ENCODE measurements at places on chromosomes 2 and 18.

DNA sequence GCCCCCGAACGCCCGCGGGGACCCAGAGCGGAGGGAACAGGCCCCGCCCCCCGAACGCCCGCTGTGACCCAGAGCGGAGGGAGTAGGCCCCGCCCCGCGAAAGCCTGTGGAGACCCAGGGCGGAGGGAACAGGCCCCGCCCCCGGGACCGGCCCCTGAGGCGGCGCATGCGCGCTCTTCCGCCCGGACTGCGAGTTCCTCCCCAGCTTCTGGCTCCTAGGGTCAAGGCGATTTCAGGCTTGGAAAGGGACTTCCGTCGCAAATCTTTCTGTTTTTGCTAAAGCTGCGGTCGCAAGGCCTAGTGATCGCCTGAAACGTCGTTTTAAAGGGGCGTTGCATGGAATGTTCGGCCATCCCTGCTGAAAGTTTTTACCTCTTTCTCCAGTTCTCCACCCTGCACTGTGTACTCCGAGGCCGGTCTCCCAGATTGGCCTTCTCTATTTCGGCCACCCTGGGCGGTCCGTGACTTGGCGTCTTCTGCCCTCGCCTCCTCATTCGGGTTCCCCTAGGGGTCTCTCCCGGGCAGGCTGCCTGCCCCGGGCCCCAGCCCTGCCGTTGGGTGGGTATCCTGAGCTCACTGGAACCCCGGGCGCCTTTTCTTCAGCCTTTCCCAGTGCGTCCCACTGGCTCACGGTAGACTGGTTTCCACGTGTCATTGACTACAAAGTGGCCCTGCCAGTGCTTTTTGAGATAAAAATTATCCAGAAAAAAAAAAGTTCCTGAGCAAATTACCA, 372 bp upstream of the WDSUB1 start:
- peak; percentile 87 for DNase-seq
- H3K27ac ChIP-seq: no peak overlapping the region
- no peaks in the 10 kb centered on the region for H3K27me3 ChIP-seq
- peak overlapping the region; percentile 77 for H3K4me3 ChIP-seq
- no peaks in the 10 kb centered on the region for H3K36me3 ChIP-seq

DNA sequence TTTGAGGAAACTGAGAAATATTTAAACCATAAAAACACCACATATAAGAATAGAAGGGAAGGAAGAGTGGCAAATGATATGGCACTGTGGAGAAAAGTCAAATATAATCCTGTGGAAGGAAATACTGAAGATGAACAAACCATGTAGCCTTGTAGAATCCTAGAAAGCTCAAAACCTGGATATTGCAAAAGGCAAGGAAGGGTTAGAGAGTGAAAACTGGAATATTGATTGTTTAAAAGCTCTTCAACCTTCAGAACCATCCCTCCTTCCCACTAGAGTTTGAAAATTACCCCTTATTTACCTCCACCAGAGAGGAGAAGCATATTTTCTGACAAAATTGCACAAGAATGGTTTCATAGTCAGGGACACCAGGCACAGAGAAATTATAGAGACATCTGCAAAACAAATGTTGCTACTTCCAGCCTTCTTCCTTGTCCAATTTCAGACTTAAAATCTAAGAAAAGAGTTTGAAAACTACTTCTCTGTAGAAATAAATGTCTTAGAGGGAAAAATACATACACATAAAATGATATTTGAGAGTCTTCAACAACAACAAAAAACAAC, 48.0 kb downstream of the ANTXR1 start:
- no peaks in the 10 kb centered on the region for H3K27me3 ChIP-seq
- H3K4me1 ChIP-seq: no peaks in the 10 kb centered on the region
- DNase-seq: no peak
- no peaks in the 10 kb centered on the region for H3K36me3 ChIP-seq

GRCh38 chr2:125696560-125696959, 959.4 kb upstream of the GYPC start:
- DNase-seq: no peak
- H3K4me1 ChIP-seq: no peaks in the 10 kb centered on the region
- no peaks in the 10 kb centered on the region for H3K36me3 ChIP-seq
- no peaks in the 10 kb centered on the region for H3K27me3 ChIP-seq
- no peak overlapping the region for H3K4me3 ChIP-seq

GRCh38 chr2:9463698-9464034, 10.7 kb upstream of the IAH1 start:
- no peak overlapping the region for H3K27ac ChIP-seq
- no peak overlapping the region for H3K4me3 ChIP-seq
- no peak for DNase-seq
- H3K27me3 ChIP-seq: no peaks in the 10 kb centered on the region
- no peaks in the 10 kb centered on the region for H3K4me1 ChIP-seq
- peaks cover 8% of the 10 kb centered on the region for H3K36me3 ChIP-seq

- H3K27ac ChIP-seq: no peak overlapping the region
- H3K36me3 ChIP-seq: no peaks in the 10 kb centered on the region
- H3K4me3 ChIP-seq: no peak overlapping the region
- no peaks in the 10 kb centered on the region for H3K4me1 ChIP-seq
- DNase-seq: no peak
These were observed 2.6 kb downstream of the NLRC4 start for GRCh38 chr2:32262105-32262504.

DNA sequence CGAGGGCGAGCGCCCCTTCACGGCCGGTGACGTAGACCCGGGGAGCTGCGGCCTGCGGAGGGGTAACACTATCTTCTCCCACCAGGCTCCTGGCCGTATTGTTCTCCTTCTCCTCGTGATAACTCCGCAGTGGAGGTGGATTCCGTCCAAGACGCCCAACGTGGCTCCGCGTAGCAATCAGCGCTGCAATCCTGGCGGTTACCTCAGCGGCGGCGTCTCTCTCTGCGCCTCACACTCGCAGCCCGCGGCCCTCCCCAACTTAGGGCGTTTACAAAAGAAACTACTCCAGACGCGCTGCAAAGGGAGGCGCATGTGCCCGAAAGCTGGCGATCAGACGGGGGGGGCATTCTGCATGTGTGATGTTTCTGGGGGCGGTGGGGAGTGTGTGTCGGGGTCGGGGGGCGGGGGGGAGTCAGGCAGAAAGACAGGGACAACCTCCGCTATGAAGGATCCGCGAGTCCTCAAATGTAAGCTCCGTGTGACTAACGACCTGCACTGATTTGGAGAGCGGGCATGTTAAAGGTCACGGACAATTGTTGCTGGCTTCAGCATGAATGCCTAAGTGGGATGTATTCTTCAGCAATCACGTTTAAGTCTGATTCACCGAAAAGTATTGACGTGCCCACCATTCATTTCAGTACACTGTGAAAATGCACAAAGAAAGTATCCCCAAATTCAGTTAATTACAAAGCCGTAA, 1.3 kb upstream of the ZNF516 start:
- H3K4me3 ChIP-seq: peak overlapping the region; percentile 38
- H3K27me3 ChIP-seq: peaks cover 8% of the 10 kb centered on the region
- no peak for DNase-seq
- peaks cover 2% of the 10 kb centered on the region for H3K4me1 ChIP-seq

DNA sequence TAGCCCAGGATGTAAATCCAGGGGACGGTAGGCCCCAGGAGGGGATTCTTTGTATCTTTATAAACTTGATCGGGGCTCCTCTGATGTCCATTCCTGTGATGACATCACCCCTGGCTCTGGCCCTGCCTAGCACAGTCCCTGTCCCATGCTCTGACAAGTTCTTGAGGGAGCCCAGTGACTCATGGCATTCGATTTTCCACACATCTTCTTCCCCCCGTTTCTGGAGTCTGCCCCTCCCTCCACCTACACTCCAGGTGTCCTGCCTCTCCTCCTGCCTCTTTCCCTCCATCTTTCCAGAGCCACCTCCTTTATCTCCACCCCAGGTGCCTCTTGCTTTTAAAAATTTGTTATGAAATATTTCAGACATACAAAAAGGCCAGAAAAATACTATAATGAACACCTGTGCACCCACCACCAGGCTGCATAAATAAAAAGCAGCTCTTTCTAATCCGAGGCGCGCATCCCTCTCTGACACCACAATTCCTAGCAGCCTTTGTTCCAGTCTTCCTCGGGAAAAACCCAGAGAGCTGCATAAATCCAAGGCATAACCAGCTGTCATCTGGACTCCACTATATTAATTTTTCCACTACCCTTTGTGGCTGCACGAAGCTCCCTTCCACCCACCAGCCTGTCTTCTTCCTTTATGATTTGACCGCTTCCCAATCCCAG, 207.7 kb downstream of the ZBTB7C start:
- H3K27me3 ChIP-seq: no peaks in the 10 kb centered on the region
- H3K4me1 ChIP-seq: no peaks in the 10 kb centered on the region
- H3K27ac ChIP-seq: no peak overlapping the region
